ENCODE measurements at places on chromosomes 3 and 15.
A peak's percentile ranks its signal among the peaks of the same experiment; 100 is the strongest.

DNA sequence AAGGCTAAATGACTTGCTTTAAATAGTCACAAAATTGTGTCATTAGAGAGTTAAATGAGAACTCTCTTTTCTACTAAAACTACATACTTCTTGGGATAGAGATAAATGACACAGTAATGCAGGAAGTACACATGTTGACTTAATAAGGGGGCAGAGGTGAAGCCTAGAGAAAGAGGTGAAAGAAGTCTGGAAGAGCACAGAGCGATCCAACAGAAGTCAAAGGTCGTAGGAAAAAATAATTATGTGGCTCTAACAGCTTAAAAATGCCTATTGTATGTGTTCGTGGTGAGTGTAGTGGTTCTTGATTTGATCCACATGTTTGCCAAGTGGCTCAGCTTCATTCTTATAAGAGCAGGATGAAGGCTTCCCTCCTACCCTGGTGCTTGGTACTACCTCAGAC is 61.7 kb downstream of the TMEM212 start:
- peak; percentile 13 for DNase-seq

GRCh38 chr3:153958635-153959595 is 162.3 kb upstream of the ARHGEF26 start:
- peak; percentile 71 for DNase-seq

DNA sequence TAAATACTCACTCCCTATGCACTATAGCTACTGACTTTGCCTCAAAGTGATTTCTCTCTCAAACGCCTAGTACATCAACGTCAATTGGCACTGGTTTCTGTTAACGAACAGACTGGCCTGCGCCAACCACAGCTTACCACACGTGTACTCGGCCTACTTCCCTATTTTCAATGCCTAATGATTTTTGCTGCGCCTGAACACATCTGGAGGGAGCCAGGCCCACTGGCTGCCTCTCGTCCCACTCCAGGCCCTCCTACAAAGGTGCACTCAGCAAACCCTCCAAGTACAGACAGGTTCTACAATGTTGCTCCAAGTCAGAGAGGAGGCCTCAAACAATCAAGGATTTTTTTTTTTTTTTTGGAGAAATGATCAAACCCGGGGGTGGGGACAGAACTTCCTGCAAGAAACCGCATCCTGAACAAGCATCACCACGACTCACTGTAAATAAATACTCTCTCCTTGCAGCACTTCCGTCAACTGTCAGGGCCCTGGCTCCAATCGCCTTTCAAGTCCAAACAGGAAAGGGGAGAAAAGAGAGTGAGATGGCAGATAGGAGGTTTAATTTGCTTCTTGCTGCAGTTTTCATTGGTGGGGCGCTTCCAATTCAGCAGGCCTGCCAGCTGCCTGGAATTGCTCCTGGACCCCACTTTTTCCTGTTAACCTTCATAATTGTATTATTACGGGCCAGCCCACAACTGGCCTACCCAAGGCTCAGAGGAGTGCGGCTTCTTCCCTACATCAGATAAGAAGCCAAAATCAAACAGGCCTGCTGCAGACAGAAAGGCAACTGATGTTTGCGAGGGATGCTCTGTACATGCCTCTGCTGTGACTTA is 139.3 kb downstream of the FOXP1 start:
- peak; percentile 80 for DNase-seq

GRCh38 chr3:188489639-188490405 is 335.9 kb downstream of the LPP start:
- peak; percentile 84 for DNase-seq

- no peak for DNase-seq
These were observed 3.7 kb downstream of the C3orf18 start for GRCh38 chr3:50563867-50564266.

- no peak for DNase-seq
These were observed 117.5 kb upstream of the TNFAIP8L3 start for GRCh38 chr15:51212239-51212638.

GRCh38 chr3:108117241-108117775 is 26.5 kb upstream of the CD47 start:
- peak; percentile 23 for DNase-seq

All from fibroblast of skin of right biceps (primary cell).